ENCODE measurements at places on chromosomes 5 and 9.

DNA sequence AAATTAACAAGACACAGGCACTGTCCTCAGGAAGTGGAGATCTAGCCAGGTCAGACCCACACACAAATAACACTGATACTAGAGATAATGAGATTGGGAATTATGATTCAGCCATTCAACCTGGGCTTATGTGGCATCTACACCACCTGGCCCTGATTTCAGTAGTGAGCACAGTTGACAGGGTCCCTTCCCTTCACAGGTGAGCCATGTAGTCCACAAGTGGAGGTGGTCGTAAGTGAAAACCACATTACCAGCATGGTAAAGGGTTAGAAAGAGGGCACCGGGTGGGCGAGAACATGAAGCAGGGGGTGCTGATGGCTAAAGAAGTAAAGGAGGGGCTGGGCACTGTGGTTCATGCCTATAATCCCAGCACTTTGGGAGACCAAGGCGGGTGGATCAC is 48.3 kb upstream of the IL17B start:
- DNase-seq = no peak

DNA sequence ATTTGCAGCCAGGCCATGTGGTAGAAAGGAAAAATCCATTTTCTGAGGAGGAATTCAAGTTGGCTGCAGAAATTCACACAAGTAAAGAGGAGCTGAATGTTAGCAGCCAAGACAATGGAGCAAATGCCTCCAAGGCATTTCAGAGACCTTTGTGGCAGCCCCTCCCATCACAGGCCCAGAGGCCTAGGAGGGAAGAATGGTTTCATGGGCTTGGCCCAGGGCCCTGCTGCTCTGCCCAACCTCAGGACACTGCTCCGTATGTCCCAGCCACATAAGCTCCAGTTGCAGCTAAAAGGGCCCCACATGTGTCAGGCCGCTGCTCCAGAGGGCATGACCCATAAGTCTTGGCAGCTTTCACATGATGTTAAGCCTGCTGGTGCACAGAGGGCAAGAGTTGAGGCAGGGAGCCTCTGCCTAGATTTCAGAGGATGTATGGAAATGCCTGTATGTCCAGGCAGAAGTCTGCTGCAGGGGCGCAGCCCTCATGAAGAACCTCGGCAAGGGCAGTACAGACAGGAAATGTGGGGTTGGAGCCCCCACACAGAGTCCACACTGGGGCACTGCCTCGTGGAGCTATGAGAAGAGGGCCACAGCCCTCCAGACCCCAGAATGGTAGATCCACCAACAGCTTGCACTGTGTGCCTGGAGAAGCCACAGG is 144.2 kb upstream of the EPB41L4A start:
- no peak for DNase-seq

GRCh38 chr5:56641635-56642260 is 173.6 kb upstream of the MAP3K1 start:
- no peak for DNase-seq

DNA sequence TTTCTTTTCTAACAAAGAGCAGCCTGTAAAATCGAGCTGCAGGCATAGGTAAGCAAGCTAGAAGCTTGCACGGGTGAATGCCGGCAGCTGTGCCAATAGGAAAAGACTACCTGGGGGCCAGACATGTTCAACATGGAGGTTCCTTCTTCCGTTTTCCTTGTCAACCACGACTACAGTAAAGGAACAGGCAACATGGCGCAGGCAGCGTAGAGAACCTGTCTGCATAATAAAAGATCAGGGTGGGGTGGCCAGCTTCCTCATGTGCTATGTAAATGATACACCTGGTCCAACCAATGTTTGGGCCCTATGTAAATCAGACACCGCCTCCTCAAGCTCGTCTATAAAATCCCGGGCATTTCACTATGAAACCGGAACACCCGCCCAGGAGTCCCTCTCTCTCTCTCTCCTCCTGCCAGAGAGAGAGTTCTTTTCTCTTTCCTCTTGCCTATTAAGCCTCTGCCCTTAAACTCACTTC is 103.8 kb upstream of the LIFR start:
- DNase-seq = no peak

DNA sequence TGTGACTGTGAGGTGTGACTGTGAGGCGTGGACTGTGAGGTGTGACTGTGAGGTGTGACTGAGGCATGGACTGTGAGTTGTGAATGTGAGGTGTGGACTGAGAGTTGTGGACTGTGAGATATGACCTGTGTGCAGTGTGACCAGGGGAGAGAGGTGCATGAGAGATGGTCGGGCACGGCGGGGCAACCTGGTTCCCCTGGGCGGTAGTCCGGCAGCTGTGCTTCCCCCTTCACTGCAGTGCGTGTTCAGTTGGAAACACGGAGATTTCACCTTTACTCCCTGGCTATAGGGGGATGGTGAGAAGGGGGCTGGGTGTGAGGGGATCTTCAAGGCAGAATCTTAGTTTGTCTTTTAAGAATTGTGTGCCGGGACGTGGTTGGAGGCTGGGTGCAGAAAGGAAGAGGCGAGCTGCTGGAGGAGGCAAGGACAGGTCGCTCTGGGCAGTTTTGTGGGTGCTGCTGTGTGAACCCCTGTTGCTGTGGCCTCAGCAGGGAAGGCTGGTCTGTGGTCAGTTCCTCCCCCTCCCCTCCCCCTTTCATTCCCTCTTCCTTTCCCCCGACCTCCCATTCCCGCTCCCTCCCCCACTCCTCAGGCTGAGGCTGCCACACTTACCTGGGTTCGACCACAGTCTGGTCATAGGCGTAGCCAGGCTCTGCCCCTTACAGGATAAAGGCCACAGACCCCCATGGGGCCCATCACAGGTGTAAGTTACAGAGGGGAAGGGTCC is 39.3 kb downstream of the CEP72 start:
- no peak for DNase-seq

- no peak for DNase-seq
These were observed 126.8 kb downstream of the SLC1A3 start for GRCh38 chr5:36733183-36733582.

- peak; percentile 1 for DNase-seq
These were observed 134.3 kb downstream of the PPP2R2B start for GRCh38 chr5:146744068-146744745.

GRCh38 chr5:55634866-55635265 is 77.3 kb downstream of the SLC38A9 start:
- DNase-seq = no peak

- DNase-seq = no peak
These were observed 74.1 kb downstream of the GALNT10 start for GRCh38 chr5:154264549-154265196.

GRCh38 chr5:1497795-1498622 is 25.8 kb downstream of the LPCAT1 start:
- DNase-seq = no peak

DNA sequence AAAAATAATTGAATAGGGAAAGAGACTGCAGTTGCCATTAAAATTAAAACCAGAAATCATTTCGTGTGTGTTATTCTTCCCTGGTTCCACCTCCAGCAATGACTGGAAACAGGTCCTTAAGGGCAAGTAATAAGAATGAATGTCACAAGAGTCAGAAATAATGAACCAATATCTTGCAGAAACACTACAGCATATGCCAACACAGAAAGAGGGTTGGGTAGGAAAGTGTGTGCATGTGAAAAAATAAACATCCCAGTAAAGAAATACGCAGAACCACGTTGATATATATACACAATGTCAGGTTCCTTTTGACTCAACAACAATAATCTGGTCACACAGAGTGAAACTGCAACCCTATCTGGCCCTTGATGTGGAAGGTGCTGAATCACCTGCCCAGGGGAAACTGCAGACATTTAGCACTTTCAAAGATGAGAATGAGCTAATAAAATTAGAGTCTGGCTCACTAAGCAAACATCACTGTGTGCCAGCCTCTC is 15.0 kb downstream of the HMHB1 start:
- no peak for DNase-seq

GRCh38 chr5:51156838-51157237 is 226.4 kb upstream of the ISL1 start:
- DNase-seq = no peak

All from fibroblast of skin of scalp (primary cell).